ENCODE measurements at places on chromosomes 11 and 22.

- peak; percentile 20 for DNase-seq
Observed at GRCh38 chr11:20131788-20132666, 28.2 kb downstream of the DBX1 start.

DNA sequence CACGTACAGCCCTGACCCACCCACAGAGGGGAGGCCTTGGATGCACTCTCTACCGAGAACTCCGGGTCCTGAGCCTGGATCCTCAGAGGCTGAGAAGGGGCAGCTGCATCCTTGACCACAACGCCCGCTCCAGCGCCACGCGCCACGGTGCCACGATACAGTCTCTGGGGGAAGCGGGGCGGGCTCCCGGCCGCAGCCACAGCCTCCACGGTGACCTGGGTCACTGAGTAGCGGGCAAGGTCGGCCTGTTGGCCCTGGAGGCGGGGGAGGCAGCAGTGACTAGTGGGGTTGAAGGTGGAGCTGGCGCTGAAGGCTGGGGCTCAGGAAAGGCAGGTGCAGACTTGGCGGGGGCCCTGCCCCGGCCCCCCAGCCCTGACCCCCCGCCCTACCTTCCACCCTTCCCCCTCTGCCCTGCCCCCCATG is 3.9 kb upstream of the IRF7 start:
- no peak for DNase-seq

- no peak for DNase-seq
Observed at GRCh38 chr11:10797531-10797930, 11.2 kb downstream of the EIF4G2 start.

- DNase-seq = no peak
Observed at GRCh38 chr22:22030493-22031182, 48.1 kb upstream of the TOP3B start.

DNA sequence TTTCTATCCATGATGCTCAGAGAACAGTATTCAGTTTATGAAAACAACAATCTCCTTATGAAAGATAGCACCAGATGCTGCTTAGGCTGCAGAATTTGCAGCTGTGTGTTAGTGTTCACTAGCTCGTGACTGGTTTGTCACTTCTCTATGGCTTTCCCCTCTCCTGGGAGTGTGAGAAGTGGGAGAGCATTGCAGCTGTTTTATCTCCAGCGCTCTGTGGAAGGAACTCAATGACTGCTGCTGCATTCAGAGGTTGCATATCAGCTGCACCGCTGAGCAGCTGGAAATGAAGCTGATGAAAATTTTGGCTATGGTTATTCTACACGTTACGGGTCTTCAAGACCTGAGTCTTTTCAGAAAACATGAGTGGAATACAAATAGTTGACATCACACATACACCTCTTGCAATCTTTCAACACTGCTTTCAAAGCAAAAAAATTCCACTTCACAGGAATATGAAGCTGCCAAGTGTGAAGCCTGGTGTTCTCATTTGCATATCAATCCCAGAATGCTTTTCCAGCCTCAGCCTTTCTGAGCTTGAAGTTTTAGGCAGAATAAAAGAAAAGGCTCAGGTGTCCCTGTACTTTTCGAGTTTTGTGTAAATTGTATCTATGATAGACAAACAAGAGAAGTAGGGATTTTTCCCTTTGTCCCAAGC is 149.3 kb upstream of the DDI1 start:
- no peak for DNase-seq

DNA sequence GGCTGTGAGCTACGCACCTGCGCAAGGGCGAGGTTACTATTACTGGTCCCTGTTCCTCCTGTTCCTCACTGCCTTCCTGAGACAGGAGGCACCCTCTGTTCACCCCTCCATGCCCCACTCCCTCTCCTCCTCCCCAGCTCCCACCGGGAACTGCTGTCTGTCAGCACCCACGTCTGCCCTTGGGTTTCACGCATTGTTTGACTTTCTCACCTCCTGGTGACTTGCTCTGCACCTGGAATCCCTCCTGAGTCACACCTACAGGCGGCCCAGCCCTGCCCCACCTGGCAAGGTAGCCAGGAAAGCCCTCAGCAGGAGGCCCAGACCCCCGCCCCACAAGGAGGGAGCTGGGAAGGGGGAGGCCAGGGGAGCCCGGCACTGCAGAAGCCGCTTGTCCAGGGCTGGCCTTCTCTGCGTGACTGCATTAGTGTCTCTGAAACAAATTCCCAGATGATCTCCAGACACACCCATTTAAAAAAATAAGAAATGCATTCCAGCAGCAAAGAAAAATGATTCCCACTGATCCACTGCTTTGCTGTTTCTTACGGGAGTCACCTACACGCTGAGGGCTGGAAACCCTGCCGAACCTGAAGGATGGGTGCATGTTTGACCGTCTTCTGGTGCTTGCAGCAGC is 86.4 kb downstream of the CELSR1 start:
- no peak for DNase-seq

GRCh38 chr22:48703265-48703941 is 1124.3 kb downstream of the BRD1 start:
- no peak for DNase-seq

GRCh38 chr11:88152381-88152780 is 22.9 kb downstream of the RAB38 start:
- no peak for DNase-seq

DNA sequence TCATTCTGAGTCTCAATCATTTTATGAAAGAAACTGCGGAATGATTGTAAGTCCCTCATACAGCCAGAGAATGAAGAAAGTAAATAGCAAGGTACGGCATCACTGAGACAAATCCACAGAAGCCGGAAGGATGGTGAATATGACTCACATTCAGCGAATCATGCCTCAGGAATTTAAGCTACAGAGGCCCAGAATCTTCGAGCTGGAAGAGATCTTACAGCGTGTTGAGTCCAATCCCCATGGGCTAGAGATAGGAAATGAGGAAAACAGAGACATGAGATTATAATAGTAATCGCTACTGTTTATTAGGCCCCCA is 173.2 kb downstream of the KIF18A start:
- DNase-seq = no peak

GRCh38 chr11:4605057-4605456 is 3.0 kb downstream of the TRIM68 start:
- DNase-seq = no peak

GRCh38 chr11:45993531-45994001 is 71.1 kb downstream of the LARGE2 start:
- no peak for DNase-seq

GRCh38 chr11:31805629-31806185 is 5.4 kb downstream of the PAX6 start:
- no peak for DNase-seq

DNA sequence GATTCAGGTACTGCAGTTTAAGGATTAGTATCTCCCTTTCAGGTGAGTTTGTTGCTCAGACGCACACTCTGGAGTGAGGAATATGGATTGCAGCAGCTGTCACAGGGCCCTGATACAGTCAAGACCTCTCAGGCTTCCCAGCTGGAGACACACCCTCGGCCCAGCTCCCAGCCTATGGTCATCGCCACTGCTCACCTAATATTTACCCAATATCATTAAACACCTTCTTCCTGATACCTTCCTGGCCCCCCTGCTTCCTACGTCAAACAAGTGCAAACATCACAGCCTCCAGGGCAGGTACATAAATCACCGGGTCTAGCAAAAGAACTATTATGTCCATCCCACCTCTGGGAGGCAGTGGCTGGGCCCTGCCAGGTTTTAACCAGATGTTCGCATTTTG is 213.3 kb downstream of the MN1 start:
- DNase-seq = no peak

GRCh38 chr11:469684-470560 is 19.8 kb downstream of the PTDSS2 start:
- no peak for DNase-seq

- peak; percentile 32 for DNase-seq
Observed at GRCh38 chr22:21712751-21713427, 22.7 kb downstream of the YPEL1 start.

- DNase-seq = no peak
Observed at GRCh38 chr22:42857845-42858481, 890 bp upstream of the ARFGAP3 start.

DNA sequence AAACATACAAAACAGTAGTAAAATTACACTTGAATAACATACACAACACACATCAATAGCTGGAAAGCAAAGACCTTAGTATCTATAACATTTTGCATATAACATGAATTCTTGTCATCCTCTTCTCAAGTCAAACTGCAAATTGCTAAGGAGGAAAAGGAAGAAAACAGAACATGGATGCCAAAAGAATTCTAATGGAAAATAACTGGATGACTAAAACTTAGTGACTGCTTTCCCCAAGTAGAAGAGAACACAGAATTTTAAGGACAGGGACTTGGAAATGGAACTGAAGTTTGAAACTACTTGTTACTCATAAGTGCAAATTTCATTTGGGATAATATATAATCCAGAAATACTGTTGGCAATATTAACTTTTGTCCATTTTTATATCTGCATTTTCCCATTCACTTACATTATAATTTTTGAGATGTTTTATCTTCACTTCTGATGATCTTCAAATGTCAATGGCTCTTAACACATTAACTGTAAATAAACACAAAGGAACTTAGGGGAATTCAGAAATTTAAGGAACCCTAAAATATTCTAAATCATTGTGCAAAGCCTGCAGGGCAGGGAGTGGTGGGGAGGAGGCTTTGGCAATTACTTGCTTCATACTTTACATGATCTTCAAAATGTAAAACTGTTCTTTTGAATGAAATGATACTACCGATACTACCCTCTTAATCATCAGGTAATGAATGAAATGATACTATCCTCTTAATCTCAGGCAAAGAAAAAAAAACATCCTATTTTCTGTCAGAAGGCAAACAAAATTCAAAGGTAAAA is 9.9 kb downstream of the MTMR2 start:
- DNase-seq = no peak

DNA sequence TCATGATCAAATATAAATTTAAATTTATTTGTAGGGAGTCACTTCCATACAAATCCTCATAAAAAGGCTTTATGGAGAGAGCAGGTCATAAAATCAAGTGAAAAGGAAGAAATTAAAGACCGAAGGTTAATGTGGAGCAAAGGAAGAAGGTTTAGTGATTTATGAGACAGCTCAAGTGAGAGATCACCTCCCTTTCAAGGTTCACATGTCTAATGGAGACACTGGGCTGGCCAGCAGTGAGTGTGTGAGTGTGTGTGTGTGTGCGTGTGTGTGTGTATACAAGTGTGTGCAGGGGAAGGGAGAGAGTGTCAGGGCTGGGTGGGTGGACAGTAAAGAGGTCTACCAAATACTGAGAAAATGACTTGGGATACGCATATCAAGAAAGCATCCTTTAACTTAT is 251.2 kb downstream of the FAT3 start:
- DNase-seq = no peak

DNA sequence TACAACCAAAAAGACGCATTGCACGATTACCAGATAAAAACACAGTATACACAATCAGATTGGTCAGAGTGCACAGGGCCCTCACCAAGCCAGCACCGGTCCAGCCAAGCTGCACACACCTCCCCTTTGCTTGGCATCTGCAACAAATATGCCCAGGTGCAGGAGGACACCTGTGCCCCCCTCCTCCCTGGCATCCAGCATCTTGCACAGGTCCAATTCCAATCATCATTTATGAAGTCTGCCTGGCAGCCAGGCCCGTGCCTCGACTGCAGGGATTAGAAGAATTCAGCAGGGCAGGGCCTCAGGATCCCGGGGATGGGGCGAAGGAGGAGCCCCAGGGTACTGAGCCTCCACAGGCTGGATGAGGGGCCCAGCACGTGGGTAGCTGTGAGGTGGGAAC is 302.1 kb downstream of the CTTN start:
- no peak for DNase-seq

DNA sequence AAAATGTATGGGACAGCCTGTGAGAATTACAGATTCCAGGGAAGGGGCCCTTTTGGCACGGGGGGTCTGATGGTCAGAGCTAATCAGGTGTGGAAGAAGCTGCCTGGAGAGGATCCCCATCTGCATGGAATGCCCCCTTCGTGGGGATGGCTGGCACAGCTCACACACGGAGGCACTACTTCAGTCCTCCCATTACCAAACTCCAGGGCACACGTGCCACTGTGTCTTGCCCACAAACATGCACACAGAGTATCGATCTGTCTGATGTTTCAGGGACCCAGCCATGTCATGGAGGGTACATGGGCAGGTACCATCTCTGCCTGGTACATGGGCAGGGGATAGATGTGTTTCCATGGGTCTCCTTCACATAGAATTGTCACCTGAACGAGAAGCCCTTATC is 14.7 kb downstream of the KCNQ1OT1 start:
- no peak for DNase-seq

GRCh38 chr11:72657411-72658100 is 16.7 kb downstream of the PDE2A start:
- DNase-seq = no peak

GRCh38 chr11:14454861-14455632 is 44.6 kb downstream of the COPB1 start:
- no peak for DNase-seq

DNA sequence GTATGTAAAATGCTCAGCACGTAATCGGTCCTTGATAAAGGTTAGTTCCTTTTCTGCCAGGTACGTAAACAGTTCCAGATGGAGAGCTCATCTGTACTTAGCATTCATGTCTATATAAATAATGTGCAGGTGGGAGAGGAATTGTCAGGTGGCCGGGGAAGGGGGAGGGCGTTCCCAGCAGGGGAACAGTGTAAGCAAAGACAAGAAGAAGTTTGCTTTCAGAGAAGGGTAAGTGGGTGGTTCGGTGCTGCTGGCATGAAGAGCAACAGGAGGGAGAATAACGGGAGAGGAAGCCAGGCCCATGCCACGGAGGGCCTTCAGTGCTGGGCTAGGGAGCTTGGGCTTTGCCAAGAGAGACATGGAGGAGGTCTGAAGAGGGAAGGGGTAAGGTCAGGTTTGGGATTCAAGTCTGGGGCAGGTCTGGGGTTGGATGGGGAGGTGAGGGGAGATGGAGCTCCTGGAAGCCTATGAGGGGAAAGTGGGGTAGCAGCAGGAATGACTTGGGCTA is 11.4 kb upstream of the WNT11 start:
- DNase-seq = no peak

- no peak for DNase-seq
Observed at GRCh38 chr11:119450590-119451326, 27.8 kb upstream of the THY1 start.

DNA sequence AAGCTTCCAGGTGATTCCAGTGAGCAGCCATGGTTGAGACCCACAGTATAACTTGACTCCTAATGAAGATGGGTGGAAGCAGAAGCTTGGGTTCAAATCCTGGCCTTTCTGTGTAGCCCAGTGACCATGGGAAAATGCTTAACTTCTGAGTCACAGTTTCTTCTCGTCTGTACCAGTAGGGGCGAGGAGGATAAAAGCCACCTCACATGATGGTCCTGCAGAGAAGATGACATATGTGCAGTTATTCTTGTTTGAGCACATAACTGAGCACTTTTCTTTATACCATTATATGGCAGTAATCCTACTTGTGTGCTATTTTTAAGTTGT is 4.9 kb downstream of the TMEM109 start:
- DNase-seq = no peak

DNA sequence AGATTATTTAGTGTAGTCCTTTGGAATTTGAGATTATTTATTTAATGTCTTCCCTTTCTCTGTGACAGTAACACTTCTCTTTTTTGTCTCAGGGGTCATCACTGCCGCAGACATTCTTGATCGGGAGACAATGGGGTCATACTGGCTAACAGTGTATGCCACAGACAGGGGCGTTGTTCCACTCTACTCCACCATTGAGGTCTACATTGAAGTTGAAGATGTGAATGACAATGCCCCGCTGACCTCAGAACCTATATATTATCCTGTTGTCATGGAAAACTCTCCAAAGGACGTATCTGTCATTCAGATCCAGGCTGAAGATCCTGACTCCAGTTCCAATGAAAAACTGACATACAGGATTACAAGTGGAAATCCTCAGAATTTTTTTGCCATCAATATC is 299.9 kb downstream of the FAT3 start:
- no peak for DNase-seq
